ENCODE measurements at places on chromosomes 3 and 15. TPM values are rescaled to one million over a fixed set of nuclear protein-coding genes. Genes with fewer than 3 reads are reported as not detected.

- peak overlapping the region; percentile 41 for H3K27ac ChIP-seq
- H3K4me3 ChIP-seq: peak overlapping the region; percentile 26
- no peaks in the 10 kb centered on the region for H3K27me3 ChIP-seq
- H3K36me3 ChIP-seq: no peaks in the 10 kb centered on the region
Measured at GRCh38 chr3:169138849-169139420, 524.6 kb downstream of the MECOM start.

Gene HOMER2
- total RNA-seq: 0.97 TPM

DNA sequence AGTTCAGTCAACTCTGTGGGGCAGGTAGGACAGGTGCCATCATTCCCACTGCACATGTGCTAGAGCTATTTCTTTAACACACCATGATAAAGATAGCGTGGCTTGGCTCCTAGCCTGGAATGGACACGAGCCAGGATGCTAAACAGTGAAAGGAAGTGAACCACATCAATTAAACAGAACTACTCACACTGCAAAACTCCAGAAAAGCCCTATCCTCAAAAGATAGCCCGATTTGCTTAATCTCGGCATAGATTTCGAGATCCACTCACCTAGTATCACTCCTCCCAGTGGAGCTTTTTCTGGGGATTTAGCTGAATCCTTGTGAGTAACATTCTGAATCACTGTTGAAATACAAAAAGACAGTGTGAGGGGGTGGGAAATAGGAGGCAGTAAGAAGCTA lies 118.0 kb downstream of the ABI3BP start:
- peaks cover 13% of the 10 kb centered on the region for H3K4me1 ChIP-seq
- H3K27ac ChIP-seq: peak overlapping the region; percentile 2
- H3K36me3 ChIP-seq: no peaks in the 10 kb centered on the region
- H3K4me3 ChIP-seq: no peak overlapping the region

DNA sequence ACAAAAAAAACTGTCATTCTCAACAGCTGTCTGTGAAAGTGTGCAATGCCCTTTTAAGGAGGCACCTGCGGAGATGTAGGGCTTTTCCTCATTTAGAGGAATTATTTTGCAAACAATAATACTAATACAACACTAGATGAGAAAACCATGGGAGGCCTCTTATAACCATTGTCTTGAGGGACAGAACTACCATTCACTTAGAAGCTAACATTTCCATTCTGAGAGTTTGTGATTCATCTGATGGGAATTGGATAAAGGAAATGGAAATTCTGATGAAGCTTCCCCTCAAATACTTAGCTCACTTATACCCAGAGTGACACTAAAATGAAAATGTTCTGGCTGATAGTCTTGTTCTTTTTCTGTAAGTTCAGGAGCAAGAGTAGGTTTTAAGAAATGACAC lies 147.7 kb downstream of the CADPS start:
- DNase-seq: peak; percentile 42
- no peaks in the 10 kb centered on the region for H3K36me3 ChIP-seq
- H3K4me3 ChIP-seq: no peak overlapping the region
- no peaks in the 10 kb centered on the region for H3K27me3 ChIP-seq
- no peaks in the 10 kb centered on the region for H3K4me1 ChIP-seq

- H3K4me1 ChIP-seq: peaks cover 53% of the 10 kb centered on the region
- no peak overlapping the region for H3K4me3 ChIP-seq
- DNase-seq: peak; percentile 34
Measured at GRCh38 chr15:57550640-57551039, 41.1 kb upstream of the MYZAP start.

Gene GP9
- not detected for total RNA-seq

- H3K27ac ChIP-seq: no peak overlapping the region
- no peaks in the 10 kb centered on the region for H3K27me3 ChIP-seq
- no peak overlapping the region for H3K4me3 ChIP-seq
- no peaks in the 10 kb centered on the region for H3K4me1 ChIP-seq
- no peaks in the 10 kb centered on the region for H3K36me3 ChIP-seq
Measured at GRCh38 chr3:73547427-73548248, 77.1 kb downstream of the PDZRN3 start.

DNA sequence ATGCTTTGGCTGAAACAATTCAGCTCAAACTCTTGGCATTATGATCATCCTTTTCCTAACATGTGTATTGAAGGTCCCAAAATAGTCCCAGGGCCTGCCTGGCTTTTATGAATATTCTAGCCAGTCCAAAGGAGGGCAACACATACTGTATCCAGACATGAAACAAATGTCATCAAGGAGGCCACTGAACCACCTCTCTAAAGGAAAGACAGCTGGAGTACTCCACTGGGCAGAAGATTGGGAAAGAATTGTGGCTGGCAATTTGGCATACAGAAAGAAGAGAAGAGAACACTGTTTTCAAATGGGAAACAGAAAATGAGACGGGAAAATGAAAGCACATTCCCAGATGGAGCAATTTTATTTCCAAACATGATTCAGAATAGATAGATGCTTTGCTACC lies 80.6 kb downstream of the NCEH1 start:
- peaks cover 7% of the 10 kb centered on the region for H3K4me1 ChIP-seq
- no peaks in the 10 kb centered on the region for H3K36me3 ChIP-seq
- no peaks in the 10 kb centered on the region for H3K27me3 ChIP-seq
- no peak for DNase-seq
- H3K27ac ChIP-seq: no peak overlapping the region

GRCh38 chr3:188818282-188818681 lies 353.5 kb upstream of the TPRG1 start:
- no peaks in the 10 kb centered on the region for H3K36me3 ChIP-seq
- H3K27ac ChIP-seq: no peak overlapping the region
- no peak overlapping the region for H3K4me3 ChIP-seq
- no peaks in the 10 kb centered on the region for H3K27me3 ChIP-seq
- no peaks in the 10 kb centered on the region for H3K4me1 ChIP-seq

Data from endothelial cell of umbilical vein (primary cell).